ENCODE measurements at places on chromosomes 1 and 21.

DNA sequence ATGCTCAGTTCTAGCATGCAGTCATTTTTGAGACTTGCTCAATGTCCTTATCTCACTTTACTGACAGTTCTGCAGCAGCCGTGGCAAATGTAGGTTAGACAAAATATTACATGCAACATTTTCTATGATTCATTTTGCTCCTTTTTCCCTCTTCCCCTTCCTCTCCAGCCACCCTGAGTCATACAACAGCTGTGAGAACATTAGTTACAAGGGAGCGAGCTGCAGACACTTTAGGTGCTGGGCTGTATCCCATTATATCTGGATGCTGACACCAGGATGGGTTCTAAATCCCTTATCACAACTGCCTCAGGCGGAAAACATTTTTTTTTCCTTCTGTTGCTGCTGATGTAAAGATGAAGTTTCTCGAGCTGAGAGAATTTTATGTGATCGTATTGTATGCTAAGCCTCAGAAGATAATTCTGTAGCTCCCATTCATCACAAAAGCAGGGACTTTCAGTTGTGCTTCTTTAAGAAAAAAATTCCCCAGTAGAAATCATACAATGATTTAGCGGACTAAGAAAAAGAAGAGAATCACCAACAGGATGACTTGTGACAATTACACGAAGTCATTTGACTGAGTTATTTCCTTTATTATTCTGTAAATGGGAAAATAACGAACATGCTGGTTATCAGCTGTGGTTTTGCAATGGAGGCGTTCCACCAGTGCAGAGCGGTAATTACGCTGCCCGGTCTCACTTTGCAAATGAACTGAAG is 345.0 kb downstream of the DISC1 start:
- DNase-seq, result peak; percentile 23

DNA sequence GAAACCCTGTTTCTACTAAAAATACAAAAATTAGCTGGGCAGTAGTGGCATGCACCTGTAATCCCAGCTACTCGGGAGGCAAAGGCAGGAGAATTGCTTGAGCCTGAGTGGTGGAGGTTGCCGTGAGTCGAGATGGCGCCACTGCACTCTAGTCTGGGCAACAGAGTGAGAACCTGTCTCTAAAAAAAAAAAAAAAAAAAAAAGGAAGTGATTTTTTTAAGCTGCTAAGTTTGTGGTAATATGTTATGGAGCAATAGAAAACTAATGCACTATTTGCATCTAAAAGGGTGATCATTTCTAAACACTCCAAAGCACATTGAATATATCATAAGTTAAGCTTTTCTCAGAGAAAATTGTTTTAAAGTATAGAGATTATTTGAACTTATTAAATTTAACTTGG is 244.8 kb upstream of the SPAG17 start:
- DNase-seq, result no peak

DNA sequence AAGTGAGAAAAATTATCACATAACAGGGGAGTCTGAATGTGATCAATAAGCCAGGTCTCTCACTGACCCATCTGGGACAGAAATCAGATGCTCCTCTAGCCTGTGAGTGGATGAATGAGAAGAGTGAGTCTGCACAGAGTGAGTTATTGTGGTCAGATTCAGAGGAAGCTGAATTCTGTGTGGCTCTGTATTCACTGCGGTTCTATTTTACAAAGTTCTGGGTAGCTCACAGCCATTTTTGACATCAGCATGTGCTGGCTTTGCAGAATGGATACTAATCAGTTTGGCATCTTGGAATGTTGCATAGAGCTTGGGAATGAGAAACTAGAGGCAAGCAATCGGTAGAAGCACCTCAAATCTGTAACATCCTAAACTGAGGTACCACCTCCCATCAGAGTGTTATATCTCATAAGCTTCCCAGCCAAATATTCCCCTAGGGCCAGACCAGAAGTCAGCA is 3.8 kb downstream of the COLGALT2 start:
- DNase-seq, result no peak

DNA sequence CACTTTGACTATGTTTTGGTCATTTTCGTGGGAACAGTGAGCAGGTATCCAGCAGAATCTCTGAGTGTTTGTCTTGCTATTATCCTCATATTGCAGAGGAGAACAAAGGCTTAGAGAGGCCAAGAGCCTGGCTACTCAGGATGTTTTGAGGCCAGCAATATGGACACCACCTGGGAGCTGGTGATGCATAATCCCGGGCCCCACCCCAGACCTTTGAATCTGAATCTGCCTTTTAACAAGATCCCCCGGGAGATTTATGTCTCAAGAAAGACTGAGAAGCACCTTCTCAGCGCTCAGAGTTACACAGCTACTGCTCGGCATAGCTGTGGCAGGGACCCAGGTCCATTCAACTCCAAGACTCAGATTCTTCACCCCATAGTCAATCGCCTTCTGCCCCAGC is 72.8 kb downstream of the PTPRU start:
- DNase-seq, result no peak

GRCh38 chr1:1310476-1311053 is 2.2 kb downstream of the PUSL1 start:
- no peak for DNase-seq

- DNase-seq, result no peak
These were observed 21.8 kb downstream of the DIP2A start for GRCh38 chr21:46480466-46480865.

DNA sequence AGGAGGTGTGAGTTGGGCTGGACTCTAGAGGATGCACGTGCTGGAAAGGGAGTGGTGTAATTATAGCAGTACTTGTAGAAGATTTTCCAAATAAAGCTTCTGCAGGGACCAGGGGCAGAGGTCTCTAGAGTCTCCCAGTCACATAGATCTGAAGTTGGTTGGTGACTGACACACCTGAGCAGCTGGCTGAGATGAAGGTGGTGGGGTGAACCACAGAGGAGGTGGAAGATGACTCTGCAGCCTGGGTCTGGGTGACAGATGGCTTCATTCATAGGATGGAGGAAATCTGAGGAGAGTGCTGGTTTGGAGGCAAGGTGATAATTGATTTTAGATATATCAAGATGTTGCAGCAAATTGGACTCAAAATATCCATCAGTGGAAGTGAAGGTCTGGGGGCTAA is 178.9 kb upstream of the IVNS1ABP start:
- DNase-seq, result no peak

DNA sequence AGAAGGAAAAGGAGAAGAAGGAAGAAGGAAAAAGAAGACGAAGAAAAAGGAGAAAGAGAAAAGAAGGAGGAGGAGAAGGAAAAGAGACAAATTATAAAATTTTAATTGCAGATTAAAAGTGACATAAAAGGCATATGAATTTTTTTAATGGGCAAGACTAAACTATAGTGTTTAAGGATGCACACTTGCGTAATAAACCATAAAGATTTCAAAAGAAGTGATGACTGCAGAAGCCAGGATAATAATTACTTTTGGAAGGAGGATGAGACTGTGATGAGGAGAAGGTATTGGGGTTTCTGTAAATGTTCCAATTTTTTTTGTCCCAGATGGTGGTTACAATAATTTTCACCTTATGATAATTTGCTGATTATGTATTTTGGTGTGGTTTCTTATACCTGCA is 243.1 kb upstream of the PKN2 start:
- no peak for DNase-seq

GRCh38 chr1:12475530-12475934 is 142.5 kb downstream of the DHRS3 start:
- DNase-seq, result no peak

DNA sequence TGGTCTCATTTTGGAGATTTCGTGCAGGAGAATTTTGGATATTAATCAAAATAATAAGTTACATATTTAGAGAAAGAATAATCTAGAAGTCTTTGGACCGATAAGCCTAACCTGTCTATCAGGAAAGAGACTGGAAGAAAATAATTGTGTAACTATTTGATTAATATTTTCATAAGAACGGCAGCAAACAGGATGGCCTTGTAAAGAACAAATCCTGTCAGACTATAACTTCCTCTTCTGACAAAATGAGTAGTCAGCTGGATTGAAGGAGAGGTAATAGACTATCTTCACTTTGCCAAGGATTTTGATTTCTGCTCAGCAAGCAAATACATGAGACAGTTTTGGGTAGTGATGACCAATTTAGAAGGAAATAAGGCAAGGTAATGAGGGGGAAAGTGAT is 12.7 kb upstream of the RYR2 start:
- DNase-seq, result no peak
